ENCODE measurements at places on chromosomes 6 and 20.
A peak's percentile ranks its signal among the peaks of the same experiment; 100 is the strongest.

DNA sequence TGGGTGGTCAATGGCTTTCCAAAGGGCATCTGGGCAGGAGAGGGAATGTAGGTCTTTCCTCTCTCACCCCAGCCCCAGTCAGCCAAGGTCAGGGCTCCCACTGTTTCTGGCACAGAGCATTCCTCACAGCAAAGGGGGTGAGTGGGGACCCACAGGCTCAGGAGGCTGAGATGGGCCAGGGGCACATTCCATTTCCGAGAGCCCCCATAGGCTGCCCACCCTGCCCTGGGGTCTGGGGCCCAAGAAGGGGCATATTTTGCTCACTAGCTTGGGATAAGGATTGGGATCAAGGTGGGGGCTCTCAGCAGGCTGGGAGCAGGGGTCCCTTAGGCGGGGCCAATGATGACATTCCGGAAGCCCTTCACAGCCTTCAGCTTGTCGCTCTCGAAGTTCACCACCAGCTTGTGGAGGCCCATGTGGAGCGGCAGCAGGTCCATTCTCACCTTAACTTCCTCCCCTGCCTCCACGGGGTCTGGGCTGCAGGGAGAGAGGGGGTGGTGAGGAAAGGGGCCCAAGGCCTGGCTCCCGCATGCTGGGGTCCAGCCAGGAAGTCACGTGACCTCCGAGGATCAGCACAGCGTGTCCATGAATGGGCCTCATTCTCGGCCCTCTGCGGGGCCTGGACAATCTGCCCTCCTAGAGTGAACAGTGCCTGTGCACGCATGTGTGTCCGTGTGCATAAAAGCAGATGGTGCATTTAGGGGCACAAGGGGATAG, 35.0 kb downstream of the TGM2 start:
- DNase-seq, result no peak

- no peak for DNase-seq
Measured at GRCh38 chr20:967796-968742, 34.0 kb downstream of the RSPO4 start.

GRCh38 chr20:35992713-35993335, 24.4 kb downstream of the CNBD2 start:
- no peak for DNase-seq

DNA sequence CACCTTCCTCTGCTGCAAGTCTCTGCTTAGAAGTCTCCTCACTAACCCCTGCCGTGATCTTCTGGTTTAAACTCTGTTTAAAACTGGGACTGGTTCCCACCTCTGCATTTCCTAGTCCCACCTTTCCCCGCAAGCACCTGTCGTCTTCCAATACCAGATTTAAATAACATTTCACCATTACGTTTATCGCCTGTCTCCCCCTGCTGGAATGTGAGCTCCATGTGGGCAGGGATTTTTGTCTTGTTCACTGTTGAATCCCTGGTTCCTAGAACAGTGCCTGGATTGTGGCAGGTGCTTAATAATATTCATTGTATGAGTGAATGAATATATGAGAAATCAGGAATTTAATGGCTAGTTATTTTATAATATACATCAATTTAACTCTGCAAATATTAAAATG, 2.7 kb downstream of the GUCA1A start:
- DNase-seq, result no peak

- DNase-seq, result peak; percentile 33
Measured at GRCh38 chr20:23540624-23541023, 27.7 kb downstream of the CST9L start.

DNA sequence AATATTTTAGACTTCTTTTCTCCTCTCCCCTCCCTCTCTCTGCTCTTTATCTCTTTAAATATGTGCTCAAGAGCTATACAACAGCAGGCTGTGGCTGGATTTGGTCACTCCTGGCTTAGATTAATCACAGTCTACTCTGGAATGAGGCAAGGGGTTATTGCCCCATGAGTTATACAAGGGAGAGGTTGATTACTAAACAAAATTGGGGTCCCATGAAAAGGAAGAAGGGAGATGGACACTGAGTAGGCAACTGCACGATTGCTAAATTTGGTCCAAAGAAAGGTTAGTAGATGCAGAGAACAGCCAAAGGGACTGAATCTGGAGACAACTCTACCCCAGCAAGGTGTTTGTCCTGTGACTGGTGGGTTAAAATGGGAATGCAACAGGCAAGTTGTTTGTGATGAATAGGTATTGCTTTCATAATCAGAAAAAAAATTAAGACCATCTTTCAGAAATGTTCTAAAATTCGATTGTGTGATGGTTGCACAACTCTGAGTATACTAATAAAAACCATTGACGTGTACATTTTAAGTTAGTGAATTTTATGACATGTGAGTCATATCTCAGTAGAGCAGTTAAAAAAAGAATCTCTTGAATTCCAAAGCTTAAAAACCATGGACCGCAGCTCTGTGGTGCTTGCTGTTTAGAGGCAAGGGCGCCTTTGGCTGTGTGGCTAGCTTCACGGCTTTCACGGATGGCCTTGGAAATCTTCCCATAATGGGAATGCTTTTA, 57.1 kb downstream of the KIZ start:
- peak; percentile 56 for DNase-seq

GRCh38 chr6:130034378-130035146, 16.2 kb downstream of the L3MBTL3 start:
- no peak for DNase-seq

GRCh38 chr6:29487131-29487530, 625 bp downstream of the MAS1L start:
- DNase-seq, result no peak

GRCh38 chr6:106568530-106568929, 60.8 kb downstream of the RTN4IP1 start:
- DNase-seq, result no peak

- no peak for DNase-seq
Measured at GRCh38 chr6:87575423-87575822, 14.4 kb downstream of the RARS2 start.

DNA sequence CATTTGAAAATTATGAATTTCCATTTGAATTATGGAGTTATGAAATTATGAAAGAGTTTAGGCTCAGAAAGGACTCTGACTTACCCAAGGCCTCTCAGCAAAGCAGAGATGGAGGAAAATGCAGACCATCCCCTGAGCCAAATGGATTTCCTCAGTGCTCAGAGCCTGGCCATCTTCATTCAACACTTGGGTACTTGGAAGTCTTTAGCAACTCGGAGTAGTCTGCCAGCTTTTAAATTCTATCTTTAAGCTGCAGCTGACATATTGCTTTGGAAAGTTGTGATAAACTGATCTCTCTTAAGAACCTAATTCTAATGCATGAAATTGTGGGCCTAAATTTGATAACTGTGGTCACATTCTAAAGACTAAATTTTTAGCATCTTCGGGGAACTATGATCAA, 315.4 kb downstream of the SAMD5 start:
- DNase-seq, result no peak

DNA sequence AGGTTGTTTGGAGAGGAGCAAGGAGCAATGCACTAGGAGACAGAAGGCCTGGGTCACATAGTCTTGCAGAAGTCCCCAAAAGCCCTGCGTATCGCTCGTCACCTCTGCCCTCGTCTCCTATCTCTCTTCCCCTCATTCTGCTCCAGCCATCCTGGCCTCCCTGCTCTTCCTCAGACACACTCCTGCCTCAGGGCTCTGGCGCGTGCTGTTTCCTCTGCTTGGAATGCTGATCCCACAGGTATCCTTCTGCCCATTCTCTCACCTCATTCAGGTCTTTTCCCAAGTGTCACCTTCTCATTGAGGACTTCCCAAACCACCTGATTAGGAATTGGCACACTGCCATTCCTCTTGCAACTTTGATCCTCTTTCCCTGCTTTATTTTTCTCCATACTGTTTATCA, 9.0 kb upstream of the SLC2A10 start:
- DNase-seq, result no peak

DNA sequence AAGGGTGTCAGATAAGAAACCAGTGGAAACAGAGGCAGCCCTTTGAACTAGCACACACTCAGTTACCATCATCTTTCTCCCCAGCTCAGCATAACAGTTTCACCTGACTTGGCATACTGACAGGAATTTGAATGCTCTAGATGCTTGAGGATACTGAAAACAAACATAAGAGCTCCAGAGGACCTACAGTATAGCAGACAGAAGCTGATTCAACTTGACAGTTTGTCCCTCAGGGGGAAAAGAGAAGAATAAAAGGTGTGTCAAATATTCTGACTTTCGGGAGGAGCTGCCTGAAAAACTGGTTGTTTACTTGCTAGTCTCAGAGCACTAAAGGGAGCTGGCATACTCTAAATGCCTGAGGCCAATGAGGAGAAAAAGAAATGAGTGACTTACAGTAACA, 35.1 kb downstream of the EYS start:
- DNase-seq, result peak; percentile 20

- no peak for DNase-seq
Measured at GRCh38 chr20:21840991-21841390, 135.5 kb downstream of the PAX1 start.

DNA sequence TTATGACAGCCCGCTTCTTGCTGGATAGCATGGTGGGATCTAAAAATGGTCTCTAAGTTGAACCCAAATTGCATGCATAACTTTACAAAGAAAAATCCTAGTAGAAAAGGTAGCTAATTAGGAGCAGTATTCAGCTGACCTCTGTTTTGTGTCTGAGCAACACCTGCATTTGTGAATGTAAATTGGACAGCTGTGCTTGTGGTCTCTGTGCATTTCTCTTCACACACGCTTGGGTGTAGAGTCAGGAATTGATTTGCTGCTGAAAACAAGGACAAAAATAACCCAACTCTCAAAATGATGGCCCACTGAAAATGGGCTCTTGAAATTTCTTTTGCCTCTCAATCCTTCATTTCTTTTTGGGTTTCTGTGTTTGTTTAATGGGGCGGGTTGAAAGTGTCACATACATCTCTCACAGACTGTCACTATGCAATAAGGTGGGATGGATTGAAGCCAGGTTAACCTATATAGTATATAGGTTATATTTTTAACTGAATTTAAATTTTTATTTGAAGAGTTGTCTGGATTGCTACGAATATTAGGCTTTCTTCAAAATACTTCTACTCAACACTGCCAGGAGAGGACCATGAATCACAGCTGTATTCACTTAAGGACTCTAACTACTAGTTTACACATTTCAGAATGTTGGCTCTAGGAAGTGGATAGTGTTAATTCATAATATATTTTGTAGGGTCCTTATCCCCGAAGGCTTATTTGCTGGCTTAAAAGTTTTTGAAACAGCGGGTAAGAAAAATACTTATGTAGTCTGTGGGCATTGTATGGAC, 46.5 kb downstream of the SOBP start:
- no peak for DNase-seq

GRCh38 chr6:168124158-168124557, 45.1 kb upstream of the FRMD1 start:
- DNase-seq, result no peak

DNA sequence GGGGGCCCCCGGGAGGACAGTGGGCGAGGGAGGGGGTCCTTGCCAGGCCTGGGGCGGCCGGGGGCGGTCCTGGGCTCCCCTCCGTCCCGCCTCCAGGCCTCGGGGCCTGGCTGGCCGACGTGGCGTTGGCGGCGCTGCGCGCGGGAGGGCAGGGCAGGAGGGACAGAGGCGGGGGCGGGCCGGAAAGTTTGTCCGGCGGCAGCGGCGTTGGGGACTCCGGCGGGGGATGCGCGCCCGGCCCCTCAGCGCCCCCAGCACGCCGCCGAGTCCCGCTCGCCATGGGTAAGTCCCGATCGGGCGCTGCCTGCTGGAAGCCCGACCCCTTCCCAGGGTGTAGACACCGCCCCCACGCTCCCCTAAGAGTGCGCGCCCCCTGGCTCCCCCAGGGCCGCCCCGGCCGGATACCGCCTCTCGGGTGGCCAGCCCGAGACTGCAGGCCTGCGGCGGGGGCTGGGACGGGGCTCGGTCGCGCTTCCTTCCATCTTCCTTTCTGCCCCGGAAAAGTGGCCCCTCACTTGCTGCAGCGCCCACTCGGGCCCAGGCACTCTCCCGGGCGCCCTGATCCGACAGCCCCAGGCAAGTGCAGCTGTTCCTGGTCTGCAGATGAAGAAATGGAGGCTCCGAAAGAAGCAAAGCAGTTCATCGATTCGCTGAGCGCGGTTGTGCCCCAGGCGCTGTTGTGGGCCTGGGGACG, at the start of gene SLC2A10:
Gene SLC2A10, plus strand, starts transcription at position 191 of the 694 bp plus-strand sequence. Its CDS starts 88 bp downstream, at position 279.
- no peak for DNase-seq

DNA sequence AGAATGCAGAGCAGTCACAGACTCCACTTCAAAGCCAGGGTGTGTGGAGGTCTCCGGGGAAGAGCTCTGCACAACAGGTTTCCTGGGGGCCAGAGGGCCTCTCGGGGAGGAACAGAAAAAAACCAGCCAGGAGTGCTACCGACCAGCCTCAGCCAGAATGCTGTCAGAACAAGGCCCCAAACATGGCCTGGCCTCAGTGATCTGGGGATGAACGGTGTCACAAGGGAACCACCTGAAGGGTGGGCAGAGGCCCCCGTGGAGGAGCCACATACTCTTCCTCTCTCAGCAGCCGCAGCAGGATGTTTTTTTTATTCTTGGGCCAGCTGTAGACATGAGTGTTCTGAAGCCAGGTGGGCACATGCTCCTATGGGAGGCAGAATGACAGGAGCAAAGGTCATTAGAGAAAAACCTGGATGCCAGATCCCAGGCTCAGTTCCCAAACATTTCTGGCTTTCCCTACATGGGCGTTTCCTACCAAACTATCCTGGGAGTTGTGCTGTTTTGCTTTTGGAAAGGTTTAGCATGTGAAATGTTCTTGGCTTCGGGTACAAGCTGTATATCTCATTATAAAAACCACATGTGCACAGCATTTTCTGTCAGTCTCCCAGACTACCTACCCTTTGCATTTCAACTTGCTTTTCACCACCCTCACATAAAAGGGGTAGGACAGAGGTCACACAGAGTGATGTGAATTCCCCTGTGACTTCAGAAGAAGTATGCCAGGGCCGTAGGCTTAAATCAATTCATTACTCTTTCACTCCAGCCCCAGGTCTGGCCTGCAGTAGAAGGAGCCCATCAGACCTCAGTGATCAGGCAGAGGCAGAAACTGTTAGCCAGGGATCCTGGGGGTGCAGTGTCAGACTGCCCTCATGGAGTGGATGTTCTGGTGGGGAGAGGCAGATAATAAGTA, 46.2 kb downstream of the TRAF3IP2 start:
- no peak for DNase-seq

- no peak for DNase-seq
Measured at GRCh38 chr6:159892053-159892452, 1.3 kb downstream of the MAS1 start.

- no peak for DNase-seq
Measured at GRCh38 chr6:159806021-159806458, 6.0 kb downstream of the PNLDC1 start.

- DNase-seq, result no peak
Measured at GRCh38 chr20:39879296-39879695, 809.7 kb downstream of the MAFB start.

- DNase-seq, result no peak
Measured at GRCh38 chr6:33323623-33323948, 6.0 kb upstream of the ZBTB22 start.

GRCh38 chr20:32354592-32355416, 3.3 kb upstream of the ASXL1 start:
- DNase-seq, result no peak

DNA sequence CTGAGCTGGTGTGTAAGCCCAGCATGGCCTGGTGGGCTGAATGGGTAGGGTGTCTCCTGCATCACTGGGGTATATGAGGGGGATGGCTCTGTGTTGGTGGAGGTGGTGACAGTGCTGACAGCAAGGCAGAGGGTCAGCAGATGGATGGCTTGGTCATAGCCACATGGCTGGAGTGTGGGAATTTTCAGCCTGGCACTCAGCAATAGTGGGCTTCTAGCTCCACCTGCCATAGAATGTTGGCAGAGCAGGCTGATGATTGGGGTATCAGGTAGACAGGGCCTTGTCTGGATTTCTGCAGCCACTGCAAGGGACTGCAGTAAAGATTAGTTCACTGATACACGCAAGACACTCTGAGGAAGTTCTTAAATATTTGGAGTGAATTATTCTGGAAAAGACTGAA, 137.5 kb upstream of the BACH2 start:
- DNase-seq, result no peak

- no peak for DNase-seq
Measured at GRCh38 chr6:124546601-124547000, 415.6 kb upstream of the RNF217 start.
